ENCODE measurements at places on chromosomes 13 and 19.

- no peak for DNase-seq
Observed at GRCh38 chr13:38693641-38694040, 6.8 kb downstream of the FREM2 start.

- DNase-seq, result no peak
Observed at GRCh38 chr13:27201661-27202060, 30.1 kb upstream of the USP12 start.

DNA sequence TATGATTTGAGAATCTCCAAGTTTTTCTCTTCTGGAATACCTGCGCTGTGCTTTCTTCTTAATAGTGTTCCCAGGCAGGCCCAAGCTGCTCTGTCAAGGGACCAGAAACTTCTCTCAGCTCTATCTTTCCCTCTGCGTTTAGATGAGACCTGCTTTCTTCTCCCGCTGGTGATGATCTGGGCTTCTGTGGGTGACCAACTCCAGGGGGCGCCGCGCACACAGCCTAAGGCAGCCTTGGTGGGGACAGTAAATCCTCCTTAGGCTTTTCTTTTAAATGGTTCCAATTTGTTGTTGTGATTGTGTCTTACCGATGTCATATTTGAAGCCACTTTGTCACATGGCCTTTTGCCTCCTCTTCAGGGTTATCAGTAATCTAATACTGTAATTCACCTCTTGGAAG is 439.4 kb upstream of the KLF12 start:
- no peak for DNase-seq

- DNase-seq, result no peak
Observed at GRCh38 chr13:30752201-30752797, 17.0 kb downstream of the ALOX5AP start.

DNA sequence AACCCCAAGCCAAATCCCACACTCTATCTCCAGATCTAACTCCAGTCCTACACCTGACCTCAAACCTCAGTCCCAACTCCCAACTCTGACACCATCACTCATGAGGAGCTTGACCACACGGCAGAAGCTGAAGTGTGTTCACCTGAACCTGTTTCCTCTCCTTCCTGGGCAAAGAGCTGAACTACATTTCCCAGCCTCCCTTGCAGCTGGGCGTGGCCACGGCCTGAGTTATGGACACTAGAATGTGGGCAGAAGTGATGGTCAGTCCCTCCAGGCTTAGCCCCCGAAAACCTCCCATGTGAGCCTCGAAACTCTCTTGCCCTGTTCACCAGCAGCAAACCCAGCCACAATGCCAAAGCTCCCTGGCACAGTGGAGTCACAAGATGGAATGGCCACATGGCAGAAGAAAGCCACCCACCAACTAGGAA is 19.5 kb upstream of the MEIS3 start:
- DNase-seq, result no peak

GRCh38 chr13:114018461-114019055 is 44.7 kb upstream of the C13orf46 start:
- DNase-seq, result no peak
